CD4-positive, alpha-beta T cell treated with Interleukin-21 for 1 hour (primary cell): ENCODE measurements at places on chromosomes 1 and 21.

DNA sequence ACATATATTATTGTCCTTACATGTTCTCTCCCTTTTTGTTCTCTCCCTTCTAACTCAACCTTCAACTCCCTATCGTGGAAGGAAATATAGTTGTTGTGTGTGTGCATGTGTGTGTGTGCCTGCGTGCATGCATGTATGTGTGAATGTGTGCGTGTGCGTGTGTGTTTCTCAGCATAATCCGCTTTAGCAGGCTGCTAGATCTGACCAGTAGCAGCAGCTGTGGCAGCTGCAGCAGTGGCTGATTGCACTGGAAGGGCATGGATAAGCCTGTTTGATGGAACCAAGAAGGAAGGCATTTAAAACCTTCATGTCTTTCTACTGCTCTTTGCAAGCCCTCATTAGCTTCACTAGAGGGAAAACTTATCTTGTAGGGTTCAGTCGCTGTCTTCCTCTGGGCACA is 65.6 kb upstream of the IRF2BP2 start:
- no peak for DNase-seq

GRCh38 chr1:180905927-180906326 is 6.8 kb upstream of the KIAA1614 start:
- no peak for DNase-seq

DNA sequence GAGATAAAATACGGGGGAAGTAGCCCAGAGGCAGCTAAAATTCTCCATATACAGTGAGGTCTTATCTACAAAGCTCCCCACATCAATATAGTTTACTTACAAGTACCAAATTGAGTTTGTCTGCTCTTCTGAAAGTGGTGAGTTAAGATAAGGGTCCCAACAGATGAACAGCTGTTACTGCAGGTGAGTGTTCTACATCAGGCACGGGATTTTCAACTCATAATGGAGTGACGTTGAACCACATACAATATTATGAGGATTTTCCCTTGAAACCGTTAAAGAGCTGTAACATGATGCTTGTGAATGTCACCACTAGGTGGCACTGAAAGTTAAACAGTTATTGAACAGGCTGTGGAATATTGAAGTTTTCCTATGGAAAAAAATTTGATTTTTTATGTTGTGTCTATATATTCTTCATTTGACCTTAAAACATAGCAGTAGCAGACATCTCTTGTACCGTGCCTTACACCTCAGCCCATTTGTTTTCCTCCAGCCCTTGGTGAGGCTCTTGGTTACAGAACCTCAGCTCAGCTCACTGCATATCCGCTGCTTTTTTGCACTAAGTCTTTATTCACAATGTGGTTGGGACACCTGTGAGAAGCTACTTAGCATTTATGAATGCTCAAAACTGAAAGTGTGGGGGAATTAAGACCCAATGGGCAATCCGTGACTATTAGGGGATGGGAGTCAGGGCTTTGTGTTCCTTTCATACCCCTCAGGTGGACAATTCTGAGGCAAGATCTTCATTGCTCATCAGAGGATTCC is 23.2 kb downstream of the CD1D start:
- peak; percentile 50 for DNase-seq

DNA sequence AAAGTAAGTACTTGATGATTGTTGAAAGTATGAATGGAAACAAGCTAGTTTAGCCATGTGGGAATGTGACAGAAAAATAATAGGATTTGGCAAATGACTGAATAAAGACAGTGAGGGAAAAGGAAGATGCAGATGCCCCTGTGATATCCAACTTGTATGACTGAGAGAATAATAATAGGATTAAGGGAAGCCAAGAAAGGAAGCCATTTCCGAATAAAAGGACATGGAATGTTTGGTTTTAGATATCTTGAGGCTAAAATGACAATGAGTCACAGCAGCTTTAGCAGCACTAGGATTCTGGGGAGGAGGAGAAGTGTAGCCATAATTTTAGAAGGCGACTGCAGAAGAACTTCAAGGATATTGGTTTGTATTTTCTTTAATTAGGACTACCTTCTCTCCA is 109.2 kb downstream of the TTLL7 start:
- no peak for DNase-seq

GRCh38 chr1:237884237-237884636 is 6.5 kb downstream of the ZP4 start:
- DNase-seq = no peak
